ENCODE measurements at places on chromosomes 2 and 18. TPM values are rescaled to one million over a fixed set of nuclear protein-coding genes. Genes with fewer than 3 reads are reported as not detected.

DNA sequence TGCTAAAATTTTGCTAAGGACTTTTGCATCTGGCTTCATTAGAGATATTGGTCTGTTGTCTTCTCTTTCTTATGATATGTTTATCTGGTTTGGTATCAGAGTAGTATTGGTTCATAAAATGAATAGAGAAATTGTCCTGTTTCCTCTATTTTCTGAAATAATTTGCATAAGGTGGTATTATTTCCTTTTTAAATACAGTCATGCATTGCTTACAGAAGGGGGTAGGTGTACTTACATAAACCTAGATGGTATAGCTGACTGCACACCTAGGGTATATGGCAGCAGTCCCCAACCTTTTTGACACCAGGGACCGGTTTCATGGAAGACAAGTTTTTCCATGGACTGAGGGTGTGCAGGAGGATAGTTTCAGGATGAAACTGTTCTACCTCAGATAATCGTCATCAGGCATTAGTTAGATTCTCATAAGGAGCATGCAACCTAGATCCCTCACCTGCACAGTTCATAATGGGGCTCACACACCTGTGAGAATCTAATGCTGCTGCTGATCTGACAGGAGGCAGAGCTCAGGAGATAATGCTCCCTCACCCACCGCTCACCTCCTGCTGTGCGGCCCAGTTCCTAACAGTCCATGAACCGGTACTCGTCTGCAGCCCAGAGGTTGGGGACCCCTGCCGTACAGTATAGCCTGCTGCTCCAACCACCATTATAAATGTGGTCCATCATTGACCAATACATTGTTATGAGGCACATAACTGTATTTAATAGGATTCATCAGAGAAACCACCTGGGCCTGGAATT is 189.2 kb downstream of the FAM210A start:
- DNase-seq, result peak; percentile 15

RNF144A gene
- total RNA-seq, result 15.2 TPM

GRCh38 chr2:196206804-196207203 is 35.4 kb upstream of the STK17B start:
- DNase-seq, result no peak

DNA sequence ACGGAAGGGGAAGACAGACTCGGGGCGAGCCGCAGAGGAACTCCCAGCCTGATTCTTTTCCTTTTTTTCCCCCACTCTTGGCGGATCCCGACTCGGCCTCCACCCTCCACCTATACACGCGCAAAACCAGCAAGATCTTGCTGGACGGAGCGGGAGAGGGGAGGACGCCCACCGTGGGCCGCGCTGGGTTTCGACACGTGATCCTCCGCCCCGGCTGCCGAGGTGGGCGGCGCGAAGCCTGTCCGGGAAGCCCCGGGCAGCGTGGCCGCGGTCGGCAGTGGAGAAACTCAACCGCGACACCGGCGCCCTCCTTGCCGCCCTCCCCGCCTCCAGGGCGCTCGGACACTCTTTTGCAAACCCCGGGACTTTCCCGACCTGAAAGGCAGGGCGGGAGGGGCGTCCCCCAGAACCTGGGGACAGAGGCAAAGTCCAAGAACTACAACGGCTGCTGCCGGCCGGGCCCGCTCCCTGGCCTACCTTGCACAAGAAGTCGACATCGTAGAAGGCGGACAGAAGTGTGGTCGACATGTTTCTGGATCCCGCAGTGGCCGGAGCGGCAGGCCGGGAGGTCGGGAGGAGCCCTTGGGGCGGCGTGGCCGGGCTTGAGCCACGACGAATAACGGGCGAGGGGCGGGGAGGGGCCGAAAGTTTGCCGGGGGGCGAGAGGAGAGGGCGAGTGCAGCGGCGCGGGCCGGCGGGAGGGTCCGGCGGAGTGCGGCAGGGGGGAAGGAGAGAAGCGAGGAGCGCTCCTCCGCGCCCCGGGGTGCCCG is 433 bp downstream of the ZFP36L2 start:
- peak; percentile 77 for DNase-seq

SOS1 gene
- 53.7 TPM for total RNA-seq

GRCh38 chr18:41378598-41378997 is 576.4 kb upstream of the PIK3C3 start:
- DNase-seq, result no peak

DNA sequence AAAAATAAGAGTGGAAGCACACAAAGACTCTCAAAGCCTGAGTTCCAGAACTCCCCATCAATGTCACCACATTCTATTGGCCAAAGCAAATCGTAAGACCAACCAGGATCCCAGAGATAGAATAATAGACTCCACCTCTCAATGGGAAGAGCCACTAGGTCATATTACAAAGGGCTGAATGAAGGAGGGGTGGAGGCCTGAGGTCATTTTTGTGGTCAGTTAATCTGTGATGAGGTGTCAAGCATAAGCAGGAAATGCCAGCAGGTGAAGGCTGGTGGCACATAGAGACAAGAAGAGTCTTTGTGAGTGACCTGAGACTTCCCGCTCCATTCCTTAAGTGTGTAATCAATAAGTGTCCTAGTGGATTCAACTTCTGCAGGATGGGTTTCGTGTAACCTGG is 144.3 kb downstream of the TFCP2L1 start:
- DNase-seq, result no peak

CLK1 gene
- total RNA-seq, result 116 TPM

DNA sequence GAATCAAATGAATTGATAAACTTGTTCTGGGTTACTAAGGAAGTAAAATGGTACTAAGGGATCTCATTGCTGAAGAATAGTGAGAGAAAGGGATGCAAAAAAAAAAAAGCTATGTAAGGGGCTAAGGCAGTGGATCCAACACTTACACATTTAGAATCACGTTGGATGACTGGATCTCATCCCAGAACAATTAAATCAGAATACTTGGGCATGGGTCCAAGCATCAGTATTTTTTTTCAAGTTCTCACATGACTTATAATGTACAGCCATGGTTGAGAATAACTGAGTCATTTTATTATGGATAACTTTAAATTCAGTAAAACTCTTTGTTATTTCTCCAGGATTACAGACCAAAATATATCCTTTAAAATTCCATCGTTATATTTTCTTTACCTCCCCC is 8.5 kb downstream of the DSC1 start:
- no peak for DNase-seq

GRCh38 chr2:165245081-165245793 is 6.0 kb downstream of the SCN2A start:
- DNase-seq, result no peak

SLC40A1 gene
- 39.9 TPM for total RNA-seq

DNA sequence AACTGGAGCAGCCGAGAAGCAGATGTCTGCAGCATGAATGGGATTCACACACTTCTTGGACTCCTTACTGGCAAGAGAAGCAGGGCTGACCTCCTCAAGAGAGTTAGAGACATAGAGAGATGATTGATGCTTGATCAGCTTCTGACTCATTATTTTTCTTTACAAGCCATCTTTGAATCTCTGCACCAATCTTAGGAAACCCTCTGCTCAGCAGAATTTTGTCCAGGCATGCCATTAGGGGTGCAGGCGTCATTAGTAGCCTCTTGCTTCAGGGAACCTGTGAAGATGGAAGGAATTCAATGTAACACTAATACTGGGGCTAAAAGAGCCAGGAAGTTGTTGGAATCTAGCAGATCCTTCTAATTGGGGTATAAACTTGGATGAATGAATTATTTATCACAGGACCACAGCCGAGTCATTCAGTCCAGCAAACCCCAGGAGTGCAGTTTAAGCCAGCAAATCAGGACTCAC is 151.8 kb downstream of the MGAT5 start:
- DNase-seq, result no peak

All from ureter (tissue), 1 donor.